ENCODE measurements at places on chromosomes 13 and 19.

- no peak for DNase-seq
Measured at GRCh38 chr19:10826846-10827245, 9.2 kb downstream of the TMED1 start.

GRCh38 chr19:11806354-11807098 lies 7.5 kb upstream of the ZNF440 start:
- no peak for DNase-seq

GRCh38 chr13:41213919-41214318 lies 19.6 kb upstream of the KBTBD7 start:
- DNase-seq = no peak

- no peak for DNase-seq
Measured at GRCh38 chr13:111210544-111211469, 95.7 kb downstream of the ARHGEF7 start.

DNA sequence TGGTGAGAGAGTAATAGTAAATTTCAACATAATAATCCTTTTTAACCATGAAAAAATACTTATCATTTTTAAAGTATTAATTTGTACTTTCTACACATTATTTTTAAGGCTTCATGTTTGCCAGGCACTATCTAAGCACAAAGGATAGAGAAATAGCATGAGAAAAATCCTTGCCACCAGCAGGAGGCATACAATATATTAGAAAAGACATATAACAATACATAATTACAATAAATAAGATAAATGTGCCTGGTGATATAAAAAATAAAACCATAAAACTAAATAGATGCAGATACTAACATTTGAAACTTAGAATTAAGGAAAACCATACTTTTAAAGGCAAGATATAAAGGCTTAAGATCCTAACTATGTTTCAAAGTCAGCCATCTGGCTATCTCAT lies 1256.4 kb downstream of the DIAPH3 start:
- no peak for DNase-seq

DNA sequence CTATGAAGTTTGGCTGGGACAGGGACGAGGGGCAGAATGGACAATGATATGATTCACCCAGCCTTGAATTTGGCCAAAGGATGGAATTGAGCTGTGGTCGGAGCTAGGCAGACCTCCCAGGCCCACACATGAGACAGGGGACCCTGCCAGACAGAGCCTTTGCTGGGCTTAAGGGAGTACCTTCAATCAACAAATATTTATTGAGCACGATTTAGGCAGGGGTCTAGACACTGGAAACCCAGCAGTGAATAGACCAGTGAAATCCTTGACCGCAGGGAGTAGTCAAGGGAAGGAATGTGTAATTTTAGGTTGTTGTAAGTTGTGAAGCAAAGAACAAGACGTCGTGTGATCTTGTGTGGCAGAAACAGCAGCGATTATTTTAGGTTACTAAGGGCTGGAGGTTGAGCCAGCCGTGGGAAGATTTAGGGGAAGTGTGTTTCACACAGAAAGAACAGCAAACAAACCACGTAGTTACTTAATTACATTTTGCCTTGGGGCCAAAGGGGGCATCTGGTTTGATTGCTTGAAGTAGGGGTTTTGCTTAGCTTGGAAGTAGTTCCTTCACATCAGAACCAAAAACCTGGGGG lies 16.9 kb upstream of the AP1M2 start:
- no peak for DNase-seq

DNA sequence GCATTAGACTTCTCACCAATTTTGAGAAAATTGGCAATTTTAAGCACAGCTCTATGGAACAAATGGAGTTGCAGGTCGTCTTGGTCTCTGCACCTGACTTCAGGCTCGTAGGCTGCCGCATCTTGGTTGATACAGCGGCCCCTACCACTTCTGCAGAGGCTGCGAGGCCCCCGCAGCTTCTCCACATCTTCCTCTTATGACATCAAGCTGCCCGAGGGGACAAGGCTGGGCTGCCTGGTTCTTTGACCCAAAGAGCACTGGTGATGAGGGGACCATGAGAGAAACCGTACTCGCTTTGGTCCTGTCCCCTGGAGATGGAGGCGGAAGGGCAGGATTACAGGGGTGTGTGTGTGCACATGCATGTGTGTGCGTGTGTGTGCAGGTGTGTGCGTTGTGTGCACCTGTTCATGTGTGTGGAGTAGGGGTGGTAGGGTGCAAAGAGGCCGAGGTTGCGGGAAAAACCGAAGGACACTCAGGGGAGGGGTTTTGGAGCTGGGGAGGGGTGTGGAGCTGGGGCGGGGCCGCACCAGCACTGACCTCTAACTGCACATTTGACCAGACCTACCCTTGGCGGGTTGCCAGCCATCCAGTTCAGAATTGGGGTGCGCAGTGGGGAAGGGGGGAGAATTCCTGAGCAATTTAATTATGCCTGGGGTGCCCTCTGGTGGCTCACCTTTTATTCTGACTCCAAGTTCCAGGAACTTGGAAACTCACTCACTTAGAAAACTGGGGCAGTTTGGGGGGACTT lies 65.1 kb upstream of the ARHGEF7 start:
- DNase-seq = no peak

GRCh38 chr19:31529121-31529520 lies 179.9 kb upstream of the TSHZ3 start:
- DNase-seq = no peak

DNA sequence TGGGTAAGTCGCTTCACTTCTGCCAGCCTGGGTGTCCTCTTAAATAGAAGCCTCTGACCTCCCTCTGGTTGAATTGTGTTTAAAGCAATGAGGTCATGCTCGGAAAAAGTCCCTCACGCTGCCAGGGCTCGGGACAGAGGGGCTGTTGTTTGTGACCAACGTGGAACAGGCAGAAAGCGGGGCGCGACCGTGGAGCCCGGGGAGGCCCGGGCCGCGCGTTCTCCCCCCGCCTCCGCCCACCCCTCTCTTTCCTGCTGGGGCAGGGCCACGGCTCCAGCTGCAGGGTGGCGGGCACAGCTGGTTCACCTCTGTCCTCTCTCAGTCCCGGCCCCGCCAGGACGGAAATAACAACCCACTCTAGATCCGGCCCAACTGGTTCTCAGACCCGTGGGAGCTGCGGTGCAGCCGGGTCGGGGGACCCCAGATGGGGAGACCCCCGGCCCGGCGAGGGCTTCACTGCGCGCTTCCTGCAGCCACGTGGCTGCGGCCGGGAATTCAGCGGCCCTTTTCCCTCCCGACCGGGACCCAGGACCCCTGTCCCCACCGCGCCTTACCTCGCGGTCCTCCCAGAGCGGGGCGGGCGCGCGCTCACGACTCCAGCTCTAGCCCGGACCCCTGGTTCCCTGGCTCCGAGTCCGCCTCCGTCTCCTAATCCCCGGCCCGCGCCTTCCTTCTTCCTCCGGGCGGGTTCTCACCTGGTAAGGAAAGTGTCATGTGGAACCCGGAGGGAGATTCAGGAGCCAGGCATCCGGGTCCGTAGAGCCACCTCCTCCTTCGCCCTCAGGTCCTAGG lies 1.9 kb downstream of the CDC42EP5 start:
- DNase-seq = no peak

- DNase-seq = no peak
Measured at GRCh38 chr19:50721441-50722137, 1.6 kb upstream of the CLEC11A start.

DNA sequence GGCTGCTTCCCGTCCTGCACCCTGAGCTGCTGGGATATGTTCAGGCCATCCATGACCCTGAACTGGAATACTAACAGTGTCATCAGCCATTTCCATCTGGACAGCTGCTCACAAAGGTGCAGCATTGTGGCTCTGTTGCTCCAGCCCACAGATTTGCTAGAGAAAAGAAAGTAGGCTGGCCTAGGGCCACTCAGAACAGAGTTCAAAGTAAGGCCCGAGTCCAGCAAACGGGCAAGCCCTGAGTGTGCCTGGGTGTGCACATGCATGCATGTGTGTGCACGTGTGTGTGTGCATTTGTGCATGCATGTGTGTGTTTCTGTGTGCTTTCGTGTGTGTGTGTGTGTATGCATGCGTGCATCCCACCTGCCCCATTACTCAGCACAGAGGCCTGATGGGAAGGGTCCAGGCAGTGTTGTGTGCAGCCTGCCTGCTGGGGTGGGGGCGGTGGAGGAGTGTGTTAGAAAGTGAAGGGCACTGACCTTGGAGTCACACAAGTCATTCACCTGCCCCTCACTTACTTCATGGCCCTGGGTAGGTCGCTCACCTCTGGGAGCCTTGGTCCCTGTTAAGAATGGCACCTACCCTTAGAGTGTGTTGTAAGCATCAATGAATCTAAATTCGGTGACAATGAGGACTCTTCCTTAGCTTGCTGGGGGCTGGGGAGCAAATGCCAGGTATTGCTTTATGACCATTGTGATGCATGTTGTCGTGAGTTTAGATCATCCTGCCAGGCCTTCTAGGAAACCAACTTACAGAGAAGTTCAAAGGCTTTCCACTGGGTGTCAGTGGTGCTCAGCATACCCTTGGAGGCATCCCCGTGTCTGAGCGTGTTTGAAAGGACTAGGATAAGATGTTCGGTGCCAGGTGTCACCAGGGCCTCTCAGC lies 53.2 kb downstream of the GPR12 start:
- no peak for DNase-seq

DNA sequence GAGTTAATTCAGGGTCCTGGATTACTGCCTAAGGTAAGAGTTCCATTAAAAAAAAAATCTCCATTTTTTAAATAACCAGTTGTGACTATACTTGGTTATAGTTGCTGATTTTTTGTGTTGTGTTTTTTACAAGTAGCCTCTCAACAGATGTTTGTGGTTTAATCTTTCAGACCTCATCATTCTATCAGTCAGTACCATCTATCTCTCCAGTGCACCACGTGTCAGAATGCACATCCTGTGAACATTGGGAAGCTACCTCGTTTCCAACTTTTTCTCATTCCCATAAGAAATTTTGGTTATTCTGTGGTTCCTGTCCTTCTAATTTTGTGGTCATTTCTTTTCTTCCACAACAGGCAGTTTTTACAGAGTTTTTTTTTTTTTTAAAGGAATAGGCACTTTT lies 39.2 kb downstream of the WDFY2 start:
- no peak for DNase-seq

- no peak for DNase-seq
Measured at GRCh38 chr13:47897411-47898050, 103.5 kb downstream of the SUCLA2 start.

DNA sequence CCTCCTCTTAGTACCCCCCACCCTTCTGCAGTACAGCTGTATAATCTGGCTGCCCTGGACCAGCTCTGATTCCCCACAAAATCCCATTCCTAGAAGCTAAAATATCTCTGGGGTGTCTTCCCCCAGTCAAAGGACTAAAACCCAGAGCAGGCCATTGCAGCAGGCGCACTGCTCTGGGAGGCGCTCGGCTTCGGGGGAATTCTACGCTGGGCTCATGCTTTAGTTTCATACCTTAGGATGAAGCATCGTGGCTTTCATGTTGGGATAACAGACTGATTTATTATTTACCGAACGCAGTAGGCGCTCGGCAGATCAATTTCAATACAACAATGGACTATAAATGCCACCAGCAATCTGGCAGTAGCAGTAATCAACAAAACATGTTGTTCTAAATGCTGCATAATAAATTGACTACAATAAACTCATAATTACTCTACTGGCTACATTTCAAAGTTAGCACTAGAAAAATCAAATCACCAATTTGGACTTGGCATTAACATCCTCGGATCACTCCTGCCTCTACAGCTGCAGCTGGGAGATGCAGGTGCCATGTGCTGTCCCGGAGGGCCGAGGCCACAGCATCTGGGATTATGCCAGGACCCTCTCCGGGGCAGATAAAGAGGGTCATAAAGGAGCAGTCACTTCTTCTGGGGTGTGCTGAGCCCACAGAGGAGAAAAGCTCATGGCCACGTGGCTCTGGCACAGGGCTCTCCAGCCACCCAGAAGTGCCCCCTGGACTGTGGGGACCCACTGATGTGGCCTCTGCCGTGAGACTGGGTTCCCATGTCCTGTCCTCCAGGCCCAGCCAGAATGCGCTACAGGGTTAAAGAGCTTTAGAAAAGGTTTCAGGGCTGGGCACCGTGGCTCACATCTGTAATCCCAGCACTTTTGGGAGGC lies 35.3 kb downstream of the CEBPG start:
- no peak for DNase-seq

DNA sequence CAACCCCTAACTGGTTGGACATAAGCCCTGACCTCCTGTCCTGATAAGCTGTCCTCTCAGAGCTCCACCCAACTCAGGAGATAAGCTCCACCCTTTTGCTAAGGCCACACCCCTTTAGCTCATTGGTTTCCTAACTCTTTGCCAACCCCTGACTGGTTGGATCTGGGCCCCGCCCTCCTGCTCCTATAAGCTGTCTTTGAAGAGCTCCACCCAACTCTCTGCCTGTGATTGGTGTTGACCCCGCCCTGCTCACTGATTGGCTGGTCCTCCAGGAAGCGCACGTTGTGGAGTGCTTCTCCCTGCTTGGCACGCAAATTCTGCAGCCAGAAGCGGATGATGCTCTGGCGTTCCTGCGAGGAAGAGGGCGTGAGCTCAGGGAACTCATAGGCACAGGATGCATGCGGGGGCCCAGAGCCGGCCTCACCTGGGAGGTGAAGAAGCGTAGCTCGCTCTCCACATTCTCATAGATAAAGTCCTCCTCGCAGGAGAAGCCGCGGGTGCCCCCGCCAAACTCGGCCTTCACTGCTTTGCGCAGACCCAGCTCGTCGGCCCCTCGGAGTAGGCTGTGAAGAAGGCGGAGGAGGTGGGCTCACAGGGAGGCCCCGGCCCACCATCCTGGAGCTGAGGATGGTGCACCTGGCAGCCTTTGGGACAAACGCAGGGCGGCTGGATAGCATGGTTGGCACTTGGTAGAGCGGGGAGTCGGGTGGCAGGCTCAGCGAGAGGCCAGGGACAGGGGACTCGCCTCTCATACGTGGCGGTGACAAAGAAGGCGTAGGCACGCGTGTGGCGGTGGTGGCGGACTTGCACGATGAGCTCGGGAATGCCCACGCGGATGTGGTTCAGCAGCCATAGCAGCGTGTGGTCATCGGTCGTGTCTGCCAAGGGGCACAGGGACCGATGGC lies 1.7 kb downstream of the ANO8 start:
- no peak for DNase-seq

GRCh38 chr13:46698014-46698413 lies 98.9 kb downstream of the ESD start:
- DNase-seq = no peak

GRCh38 chr13:32949820-32950219 lies 66.4 kb upstream of the KL start:
- DNase-seq = no peak

DNA sequence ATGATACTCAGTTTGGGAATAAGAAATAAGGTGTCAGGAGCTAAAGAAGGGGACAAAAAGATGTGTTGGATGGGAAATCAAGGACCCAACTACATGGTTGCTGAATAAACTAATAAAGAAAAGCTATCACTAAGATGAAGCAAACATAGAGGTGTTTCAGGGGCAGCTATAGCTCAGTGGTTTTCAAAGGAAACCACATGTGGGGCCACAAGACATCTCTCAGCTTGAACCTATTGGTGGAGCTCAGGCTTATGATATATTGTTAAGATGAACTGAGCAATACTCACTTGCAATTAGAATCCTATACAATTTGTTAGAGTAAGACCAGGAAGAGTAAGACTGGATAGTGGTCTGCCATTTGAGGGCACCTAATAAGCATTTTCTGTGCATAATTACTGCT lies 45.1 kb upstream of the SPRY2 start:
- no peak for DNase-seq
